ENCODE measurements at places on chromosomes 3 and 15.

DNA sequence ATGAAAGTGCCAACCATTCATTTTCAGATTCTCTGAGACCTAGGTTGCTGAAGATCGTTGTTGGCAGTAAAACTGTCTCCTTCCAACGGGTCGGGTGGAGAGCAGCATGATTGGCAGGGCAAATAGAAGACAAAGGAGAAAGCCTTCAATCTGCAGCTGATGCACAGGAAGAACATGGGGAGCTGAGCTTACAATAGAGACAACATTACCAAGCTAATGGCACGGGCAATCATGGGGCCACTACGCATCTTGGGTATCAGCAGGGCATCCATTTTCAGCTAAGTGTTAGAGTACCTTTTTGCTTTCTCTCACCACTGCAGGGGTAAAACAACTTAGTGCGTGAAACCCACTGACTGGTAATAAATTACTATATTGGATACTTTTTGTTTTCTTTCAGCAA, 114.8 kb downstream of the WDR72 start:
- DNase-seq: no peak

- no peak for DNase-seq
Measured at GRCh38 chr15:85500729-85501128, 120.3 kb downstream of the AKAP13 start.

DNA sequence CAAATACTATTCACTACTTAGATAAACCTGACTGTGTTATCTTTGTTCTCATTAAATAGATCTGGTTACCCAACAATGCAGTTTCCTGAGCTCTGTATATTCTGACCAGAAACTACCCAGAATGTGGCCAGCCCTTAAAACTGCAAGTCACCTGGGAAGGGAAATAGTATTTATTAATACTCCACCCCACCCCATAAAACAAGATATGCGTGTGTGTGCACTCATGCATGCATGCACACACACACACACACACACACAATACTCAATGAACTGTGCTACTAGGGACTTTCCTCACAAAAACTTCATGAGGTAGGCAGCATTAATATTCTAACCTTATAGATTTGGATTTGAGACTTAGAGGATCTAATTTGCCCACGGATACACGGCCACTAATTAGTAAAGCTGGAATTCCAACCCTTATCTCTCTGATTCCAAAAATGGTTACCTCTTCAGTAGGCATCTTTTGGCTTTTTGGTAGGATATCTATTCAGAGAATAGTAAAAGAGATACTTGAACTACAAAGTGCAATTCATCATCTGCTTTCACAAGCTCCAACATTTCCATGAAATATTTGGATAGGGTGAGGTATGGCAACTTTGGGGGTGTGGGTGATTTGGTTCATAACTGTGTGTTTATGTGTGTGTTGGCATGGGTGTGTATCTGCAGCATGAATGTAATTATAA, 197.0 kb upstream of the CFAP20DC start:
- DNase-seq: no peak

DNA sequence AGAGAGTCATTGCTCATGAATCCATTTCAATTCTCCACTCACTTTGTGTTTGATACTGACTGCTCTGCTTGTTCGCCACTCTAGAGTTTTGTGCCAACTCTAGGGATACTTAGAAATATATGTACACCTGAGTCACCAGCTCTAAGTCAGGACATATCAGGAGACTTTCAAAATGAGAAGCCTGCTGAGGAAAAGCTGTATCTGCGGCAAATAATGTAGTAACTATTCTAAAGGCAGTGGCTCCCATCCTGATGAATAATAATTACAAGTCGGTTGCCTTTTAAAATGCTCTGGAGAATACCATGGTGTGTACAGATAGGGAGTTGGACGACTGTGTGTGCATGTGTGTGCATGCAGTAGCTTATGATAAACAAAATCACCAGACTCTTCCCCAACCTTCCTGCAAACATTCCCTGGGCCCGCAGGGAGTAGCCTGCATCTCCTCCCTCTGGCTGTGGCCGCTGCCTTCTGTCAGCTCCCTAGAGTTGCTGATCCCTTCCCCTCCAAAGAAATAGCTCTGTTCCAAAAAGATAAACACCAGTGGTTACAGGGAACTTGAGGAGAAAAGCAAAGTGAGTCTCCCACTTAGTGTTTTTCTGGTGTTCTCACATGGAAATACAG, 346.3 kb upstream of the UMPS start:
- DNase-seq: no peak

- DNase-seq: no peak
Measured at GRCh38 chr3:152299249-152299976, 30.7 kb downstream of the MBNL1 start.

DNA sequence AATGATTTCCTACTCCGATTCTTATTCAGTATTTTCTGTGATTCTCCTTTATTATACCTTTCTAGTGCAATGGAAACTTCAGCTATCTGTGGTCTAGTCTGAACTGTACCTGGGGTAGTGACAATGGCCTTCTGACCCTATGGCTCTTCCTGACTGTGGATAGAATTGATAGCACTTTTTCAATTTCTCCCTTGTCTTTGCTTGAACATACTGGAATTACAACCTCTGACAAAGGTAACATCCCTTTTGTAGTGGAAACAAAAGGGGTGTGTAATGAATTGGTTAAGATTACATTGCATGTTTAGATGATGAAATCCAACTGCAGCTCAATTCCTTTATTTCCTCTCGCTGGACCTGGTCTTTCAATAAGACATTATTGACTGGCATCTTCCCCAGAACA, 21.0 kb upstream of the SOX2 start:
- DNase-seq: no peak

GRCh38 chr3:161560008-161560637, 63.5 kb downstream of the OTOL1 start:
- DNase-seq: no peak
